ENCODE measurements at places on chromosomes 16 and 17.
A peak's percentile ranks its signal among the peaks of the same experiment; 100 is the strongest.

GRCh38 chr17:68378268-68379176 is 78.8 kb downstream of the WIPI1 start:
- peak; percentile 94 for DNase-seq

- DNase-seq, result no peak
Observed at GRCh38 chr16:78543023-78543422, 443.6 kb downstream of the WWOX start.

- DNase-seq, result no peak
Observed at GRCh38 chr17:74414510-74414909, 17.4 kb upstream of the GPRC5C start.

GRCh38 chr16:66030036-66030435 is 336.5 kb upstream of the CDH5 start:
- DNase-seq, result peak; percentile 85

- no peak for DNase-seq
Observed at GRCh38 chr16:13621639-13622038, 298.3 kb upstream of the ERCC4 start.

- DNase-seq, result no peak
Observed at GRCh38 chr16:68230176-68230571, 5.8 kb downstream of the ESRP2 start.

- DNase-seq, result no peak
Observed at GRCh38 chr16:80038566-80038965, 438.0 kb upstream of the MAF start.

DNA sequence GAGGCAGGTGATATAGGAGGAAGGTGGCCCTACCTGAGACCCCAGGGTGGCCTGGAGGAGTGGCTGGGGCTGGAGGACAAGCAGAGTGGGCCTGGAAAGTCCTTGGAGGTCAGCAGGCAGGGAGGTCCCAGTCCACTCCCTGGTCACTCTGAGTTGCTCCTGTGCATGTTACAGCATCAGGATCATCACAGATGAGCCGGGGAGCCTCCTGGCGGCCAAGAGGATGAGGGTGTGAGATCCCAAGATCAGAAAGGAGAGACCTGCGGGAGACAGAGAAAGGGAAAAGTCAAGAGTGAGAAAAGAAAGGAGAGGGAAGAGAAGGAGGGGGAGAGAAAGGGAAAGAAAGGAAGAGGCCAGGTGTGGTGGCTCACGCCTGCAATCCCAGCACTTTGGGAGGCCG is 71.7 kb downstream of the MRM1 start:
- no peak for DNase-seq

DNA sequence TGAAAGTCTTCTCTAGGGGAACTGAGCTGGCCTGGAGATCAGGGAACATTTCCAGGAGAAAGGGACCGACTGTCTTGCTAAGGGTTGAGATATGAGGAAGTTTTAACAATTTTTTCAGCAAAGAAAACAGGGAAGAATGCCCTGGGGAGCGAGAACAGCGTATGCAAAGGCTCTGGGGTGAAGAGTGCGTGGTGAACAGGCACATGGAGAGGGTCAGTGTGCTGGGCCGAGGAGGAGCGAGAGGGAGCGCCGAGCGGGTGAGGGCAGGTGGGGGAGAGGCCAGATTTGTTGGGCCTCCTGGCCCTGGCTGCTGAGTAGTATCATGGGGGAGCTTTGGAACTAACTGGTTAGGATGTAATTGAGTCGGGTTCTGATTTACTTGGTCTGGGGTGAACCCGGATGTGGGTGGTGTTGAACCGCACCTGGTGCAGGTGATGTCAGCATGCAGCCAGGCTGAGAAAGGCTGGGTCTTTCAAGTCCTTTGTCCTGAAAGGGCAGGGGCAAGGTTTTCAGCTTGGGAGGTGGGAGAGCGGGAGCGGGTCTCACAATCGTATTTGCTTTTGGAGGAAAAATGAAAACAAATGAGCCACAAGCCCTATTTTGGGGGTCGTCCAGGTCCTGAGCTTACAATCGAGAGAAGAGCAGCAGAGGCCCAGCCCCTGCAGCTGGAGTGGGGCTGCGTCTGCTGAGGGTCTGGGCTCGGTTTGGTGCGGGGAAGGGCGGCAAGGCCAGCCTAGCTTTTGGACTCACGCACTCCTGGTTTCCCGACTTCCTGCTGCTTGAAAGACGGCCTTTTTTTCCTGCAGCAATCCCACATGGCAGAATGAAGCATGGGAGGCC is 11.1 kb upstream of the WFDC1 start:
- DNase-seq, result no peak

- no peak for DNase-seq
Observed at GRCh38 chr17:8176998-8177731, 985 bp upstream of the TMEM107 start.

- no peak for DNase-seq
Observed at GRCh38 chr16:74487634-74488495, 66.6 kb upstream of the CLEC18B start.

DNA sequence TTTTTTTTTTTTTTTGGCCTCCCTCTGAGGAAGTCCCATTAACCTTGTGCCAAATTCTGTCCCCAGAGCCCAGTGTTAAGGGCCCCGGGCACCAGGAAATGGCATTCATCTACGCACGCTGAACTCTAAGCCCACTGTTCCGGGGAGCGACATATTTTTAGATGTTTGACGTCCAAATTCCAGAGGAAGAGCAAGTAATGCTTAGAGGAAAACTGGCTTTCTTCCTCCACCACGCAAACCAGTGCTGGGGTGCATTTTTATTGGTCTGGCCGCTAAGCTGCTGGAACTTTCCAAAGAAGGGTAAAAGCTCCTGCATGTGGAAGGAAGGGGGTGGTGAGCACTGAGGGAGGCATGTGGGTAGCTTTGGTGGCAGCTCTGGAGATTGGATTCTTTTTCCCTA is 8.3 kb downstream of the WFDC1 start:
- peak; percentile 73 for DNase-seq

Measured in IMR-90 (cell line).